NCI-H1092 (cell line): ENCODE measurements at places on chromosomes 6 and 20.

DNA sequence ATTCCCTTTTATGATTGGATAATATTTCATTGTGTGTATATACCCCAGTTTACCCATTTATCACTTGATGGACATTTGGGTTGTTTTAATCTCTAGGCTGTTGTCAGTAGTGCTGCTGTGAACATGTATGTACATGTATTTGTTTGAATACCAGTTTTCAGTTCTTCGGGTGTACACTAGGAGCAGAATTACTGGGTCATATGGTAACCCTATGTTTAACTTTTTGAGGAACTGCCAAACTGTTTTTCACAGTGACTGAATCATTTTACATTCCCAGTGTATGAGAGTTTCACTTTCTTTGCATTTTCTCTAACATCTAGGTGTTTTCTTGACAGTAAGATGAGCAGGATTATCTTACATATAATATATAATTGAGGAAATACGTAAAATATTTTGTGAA lies 44.7 kb upstream of the ADIG start:
- DNase-seq = no peak

DNA sequence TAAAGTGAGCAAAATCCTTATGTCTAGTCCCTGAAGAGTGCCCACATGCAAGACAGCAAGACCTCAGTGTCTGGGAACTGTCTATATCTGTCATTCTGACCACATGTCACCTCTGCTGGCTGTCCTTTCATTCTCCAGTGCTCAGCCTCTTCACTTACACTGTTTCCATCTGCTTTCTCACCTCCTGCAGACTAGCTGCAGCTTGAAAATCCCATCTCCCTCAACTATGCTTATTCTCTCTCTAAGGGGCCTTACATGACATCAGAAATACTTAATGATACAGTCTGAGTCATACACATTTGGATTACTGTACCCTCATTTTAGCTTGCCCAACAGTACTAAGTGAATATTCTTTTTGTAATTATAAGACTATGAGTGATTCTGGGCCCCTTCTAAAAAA lies 587.8 kb downstream of the EPM2A start:
- no peak for DNase-seq

GRCh38 chr6:166465671-166466087 lies 82.9 kb upstream of the MPC1 start:
- DNase-seq = no peak

DNA sequence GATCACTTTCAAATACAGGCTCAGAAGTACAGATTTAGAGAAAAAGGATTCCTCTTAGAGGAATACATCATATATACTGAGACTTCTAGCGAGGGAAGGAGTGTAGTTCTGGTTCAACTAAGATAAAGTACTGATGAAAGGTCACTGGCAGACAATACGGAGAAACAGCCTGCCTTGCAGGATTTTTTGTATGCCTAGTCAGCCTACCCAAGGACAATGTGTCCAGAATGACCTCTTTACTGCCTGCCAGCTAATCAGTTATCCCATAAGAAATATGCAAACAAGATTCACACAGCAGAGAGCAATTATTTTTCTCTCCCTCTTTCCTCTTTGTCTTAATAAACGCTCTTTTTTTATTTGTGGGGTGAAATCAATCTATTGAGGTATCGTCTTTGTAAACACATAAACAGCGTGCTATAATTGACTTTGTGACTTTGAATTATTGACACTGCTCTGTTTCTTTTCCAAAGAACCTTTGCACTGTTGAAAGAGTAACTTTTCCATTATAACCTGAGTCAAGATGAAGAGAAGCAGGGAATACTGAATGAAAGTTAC lies 1.4 kb upstream of the TSPYL4 start:
- DNase-seq = no peak

DNA sequence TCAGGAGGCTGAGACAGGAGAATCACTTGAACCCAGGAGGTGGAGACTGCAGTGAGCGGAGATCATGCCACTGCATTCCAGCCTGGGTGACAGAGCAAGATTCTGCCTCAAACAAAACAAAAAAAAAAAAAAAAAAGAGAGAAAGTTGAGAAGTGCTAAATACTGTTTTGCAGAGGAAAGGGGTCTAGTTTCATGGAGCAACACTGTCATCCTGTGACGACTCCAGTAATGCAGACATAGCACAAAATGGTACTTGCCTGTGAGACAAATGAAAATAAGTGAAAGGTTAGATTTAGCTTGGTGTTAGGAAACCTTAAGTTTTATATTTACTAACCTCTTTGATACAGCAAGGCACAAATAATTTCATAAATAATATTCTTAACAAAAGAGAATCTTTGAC lies 29.7 kb downstream of the CEP162 start:
- no peak for DNase-seq

- no peak for DNase-seq
Observed at GRCh38 chr6:135158397-135158796, 22.7 kb upstream of the MYB start.
